ENCODE measurements at places on chromosomes 7 and 10.

DNA sequence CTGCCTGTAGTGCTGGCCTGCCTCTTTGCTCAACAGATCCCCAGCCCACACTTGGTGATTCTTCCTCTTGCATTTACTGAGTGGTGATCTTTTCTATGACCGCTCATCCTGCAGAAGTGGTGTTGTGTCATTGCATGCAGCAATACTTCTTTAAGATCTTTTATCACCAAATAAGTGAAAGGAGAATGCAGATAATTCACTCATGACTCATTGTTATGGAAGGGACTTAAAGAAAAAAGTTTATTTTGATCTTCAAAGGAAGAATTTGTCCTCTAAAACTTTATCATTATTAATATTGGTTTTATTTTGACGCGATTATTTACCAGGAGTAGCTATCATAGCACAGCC lies 489.1 kb upstream of the CELF2 start:
- DNase-seq = no peak

DNA sequence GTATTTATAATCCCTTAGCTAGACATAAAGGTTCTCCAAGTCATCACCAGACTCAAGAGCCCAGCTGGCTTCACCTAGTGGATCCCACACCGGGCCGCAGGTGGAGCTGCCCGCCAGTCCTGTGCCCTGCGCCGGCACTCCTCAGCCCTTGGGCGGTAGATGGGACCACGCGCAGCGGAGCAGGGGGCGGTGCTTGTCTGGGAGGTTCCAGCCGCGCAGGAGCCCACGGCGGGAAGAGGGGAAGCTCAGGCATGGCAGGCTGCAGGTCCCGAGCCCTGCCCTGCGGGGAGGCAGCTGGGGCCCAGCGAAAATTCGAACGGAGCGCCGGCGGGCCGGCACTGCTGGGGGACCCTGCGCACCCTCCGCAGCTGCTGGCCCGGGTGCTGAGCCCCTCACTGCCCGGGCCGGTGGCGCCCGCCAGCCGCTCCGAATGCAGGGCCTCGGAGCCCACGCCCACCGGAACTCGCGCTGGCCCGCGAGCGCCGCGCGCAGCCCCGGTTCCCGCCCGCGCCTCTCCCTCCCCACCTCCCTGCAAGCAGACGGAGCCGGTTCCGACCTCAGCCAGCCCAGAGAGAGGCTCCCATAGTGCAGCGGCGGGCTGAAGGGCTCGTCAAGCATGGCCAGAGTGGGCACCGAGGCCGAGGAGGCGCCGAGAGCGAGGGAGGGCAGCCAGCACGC lies 675.6 kb downstream of the REEP3 start:
- no peak for DNase-seq

GRCh38 chr7:70706204-70706603 lies 425.7 kb upstream of the GALNT17 start:
- no peak for DNase-seq

GRCh38 chr7:28853150-28853549 lies 105.0 kb downstream of the TRIL start:
- no peak for DNase-seq

GRCh38 chr10:122657255-122657654 lies 42.4 kb downstream of the C10orf120 start:
- DNase-seq = no peak

DNA sequence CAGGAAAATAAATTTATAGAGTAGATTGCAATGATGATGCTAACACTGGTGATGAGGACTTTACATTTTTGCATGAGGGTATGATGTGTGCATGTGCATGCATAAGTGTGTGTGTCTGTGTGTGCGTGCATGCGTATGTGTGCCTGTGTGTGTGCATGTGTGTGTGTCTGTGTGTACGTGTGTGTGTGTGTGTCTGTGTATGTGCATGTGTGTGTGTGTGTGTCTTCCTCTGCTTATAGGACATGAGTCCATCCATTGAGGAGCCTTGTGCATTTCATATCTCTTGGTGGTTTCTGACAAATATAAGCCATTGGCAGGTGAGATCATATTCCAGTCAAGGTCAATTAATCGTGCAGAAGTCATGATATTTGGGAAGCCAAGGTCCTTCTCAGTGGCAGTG lies 277.8 kb downstream of the LRMDA start:
- no peak for DNase-seq

- no peak for DNase-seq
These were observed 179.7 kb downstream of the PRKCQ start for GRCh38 chr10:6400331-6400730.

GRCh38 chr7:106736508-106737201 lies 75.7 kb upstream of the CCDC71L start:
- peak; percentile 76 for DNase-seq

- DNase-seq = peak; percentile 96
These were observed at the start of gene CLDN3 for GRCh38 chr7:73770002-73770859. Gene CLDN3 (minus strand): TSS chr7:73770270. CDS start chr7:73770049, 221 bp downstream.

Data from SW480 (cell line).